ENCODE measurements at places on chromosomes 6 and 20.

GRCh38 chr6:4907602-4908001 lies 96.2 kb downstream of the RPP40 start:
- DNase-seq, result no peak

- no peak for DNase-seq
These were observed 44.7 kb downstream of the MBOAT1 start for GRCh38 chr6:20167601-20168000.

DNA sequence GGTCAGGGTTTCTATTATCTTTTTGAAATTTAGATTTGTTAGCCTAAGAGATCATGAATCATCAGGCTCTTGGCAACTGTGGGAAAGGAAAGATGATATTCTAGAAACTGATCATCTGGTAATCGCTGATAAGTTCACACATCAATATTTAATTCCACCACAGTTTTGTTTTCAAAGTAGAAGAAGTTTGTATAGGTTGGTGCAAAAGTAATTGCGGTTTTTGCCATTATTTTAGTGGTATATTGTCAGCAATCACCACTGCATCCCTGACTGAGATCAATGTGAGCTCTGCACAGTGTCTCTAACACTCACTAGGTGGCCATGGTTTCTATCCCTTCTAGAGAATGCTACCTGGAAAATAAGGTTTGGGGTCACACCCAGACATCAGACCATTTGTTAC lies 17.0 kb upstream of the PXDC1 start:
- no peak for DNase-seq

DNA sequence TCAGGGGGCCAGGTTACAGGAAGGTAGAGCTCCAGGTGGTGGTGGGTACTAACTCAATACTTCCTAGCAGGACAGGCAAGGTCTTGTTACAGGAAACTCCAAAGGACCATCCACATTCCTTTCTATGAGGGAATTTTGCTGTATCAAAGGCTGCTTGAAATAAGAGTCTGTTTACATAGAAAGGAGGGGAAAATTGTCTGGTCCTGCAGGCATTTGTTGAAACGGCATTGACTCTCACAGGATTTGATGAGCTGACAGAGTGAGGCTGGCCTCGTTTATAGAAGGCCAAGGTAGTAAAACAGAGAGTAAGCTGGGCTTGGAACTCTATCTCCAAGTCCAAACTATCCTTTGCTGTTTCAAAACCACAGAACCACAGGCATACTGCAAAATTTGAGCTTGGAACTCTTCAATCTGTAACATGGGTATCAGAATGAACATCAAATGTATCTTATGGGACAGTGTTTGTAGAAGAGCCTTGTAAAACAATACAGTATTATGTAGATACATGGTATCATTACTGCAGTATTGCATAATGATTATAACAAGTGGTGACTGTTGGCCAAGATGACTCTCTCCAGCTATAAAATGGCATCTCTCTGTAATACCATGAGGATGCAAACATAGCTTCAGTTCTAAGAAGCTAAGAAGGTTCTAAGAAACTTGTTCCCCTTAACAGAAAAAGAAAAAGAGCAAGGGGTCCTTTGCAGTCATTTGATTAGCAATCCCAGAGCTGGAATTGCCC lies 61.5 kb downstream of the TRAM2 start:
- DNase-seq, result no peak

DNA sequence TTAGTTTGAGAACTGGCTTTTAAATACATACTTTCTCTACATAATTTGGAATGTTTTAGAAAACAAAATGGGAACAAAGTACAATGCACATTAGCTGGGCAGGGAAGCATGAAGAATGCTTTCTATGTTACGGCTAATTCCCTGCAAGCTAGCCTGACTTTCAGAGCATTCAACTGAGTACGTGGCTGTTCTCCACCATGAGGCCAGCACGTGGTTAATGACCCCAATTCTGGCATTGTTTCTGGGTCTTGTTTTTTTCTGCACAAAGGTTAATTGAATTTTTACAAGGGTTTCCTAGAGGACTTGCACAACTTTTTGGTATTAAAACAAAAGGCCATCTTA lies 208.6 kb upstream of the AGPAT4 start:
- DNase-seq, result no peak

- DNase-seq, result no peak
These were observed 21.0 kb upstream of the ELMO2 start for GRCh38 chr20:46427384-46427783.

DNA sequence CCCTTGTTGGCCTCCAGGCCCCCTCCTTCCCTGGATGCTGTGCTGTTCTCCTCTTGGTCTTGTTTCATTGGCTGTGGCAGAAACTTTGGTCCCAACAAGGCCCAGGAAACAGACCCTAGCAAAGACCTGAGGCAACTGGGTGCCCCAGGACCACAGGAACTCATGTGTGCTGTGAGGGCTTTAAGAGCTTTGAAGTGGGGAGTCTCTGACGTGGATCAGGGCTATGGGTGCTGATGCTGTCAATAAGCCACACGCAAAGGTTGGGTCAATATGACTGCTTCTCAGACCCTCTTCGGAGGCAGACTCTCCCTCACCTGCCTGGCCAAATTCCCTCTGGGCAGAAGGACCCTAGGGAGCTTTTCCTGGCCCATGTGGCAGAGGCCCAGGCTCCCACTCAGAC lies 91.5 kb upstream of the MLN start:
- DNase-seq, result no peak

- DNase-seq, result no peak
These were observed 42.8 kb downstream of the FNDC1 start for GRCh38 chr6:159212028-159212427.

GRCh38 chr6:108836061-108836460 lies 12.2 kb upstream of the ARMC2 start:
- DNase-seq, result no peak

DNA sequence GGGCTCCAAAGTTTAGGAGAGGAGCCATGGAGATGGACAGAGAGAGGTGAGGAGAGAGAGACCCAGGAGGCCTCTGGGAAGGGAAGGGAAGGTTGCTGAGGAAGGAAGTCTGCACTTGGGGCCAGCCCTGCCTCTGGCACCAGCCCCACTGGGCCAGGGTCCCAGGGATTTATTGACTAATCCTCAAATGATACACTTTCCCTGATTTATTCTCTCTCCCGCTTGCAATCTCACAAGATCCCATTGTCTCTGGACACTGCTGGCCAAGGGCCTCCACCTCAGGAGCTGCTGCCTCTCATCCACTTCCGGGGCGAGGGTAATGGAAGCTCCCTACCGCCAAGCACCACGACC lies 43.6 kb upstream of the FOXP4 start:
- DNase-seq, result no peak

- DNase-seq, result no peak
These were observed 221.9 kb upstream of the QKI start for GRCh38 chr6:163192591-163192990.
